ENCODE measurements at places on chromosomes 13 and 19.

DNA sequence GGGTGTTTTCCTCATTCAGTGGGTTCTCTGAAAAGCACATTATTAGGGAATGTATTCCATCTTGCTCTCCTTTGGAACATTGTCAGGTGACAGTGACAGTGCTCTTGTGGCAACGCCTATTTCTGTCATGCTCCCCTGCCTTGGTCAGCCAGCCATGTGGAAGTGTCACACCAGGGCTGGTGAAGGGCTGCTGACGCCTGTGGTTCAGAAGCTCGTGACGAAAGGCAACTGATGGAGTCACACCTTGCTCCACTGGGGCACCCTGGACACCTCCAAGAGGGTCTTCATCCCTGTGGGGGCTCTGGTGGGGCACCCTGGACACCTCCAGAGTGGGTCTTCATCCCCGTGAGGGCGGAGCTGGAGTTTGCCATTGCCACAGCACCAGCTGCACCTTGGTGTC is 68.9 kb upstream of the GPR183 start:
- peak; percentile 42 for DNase-seq

DNA sequence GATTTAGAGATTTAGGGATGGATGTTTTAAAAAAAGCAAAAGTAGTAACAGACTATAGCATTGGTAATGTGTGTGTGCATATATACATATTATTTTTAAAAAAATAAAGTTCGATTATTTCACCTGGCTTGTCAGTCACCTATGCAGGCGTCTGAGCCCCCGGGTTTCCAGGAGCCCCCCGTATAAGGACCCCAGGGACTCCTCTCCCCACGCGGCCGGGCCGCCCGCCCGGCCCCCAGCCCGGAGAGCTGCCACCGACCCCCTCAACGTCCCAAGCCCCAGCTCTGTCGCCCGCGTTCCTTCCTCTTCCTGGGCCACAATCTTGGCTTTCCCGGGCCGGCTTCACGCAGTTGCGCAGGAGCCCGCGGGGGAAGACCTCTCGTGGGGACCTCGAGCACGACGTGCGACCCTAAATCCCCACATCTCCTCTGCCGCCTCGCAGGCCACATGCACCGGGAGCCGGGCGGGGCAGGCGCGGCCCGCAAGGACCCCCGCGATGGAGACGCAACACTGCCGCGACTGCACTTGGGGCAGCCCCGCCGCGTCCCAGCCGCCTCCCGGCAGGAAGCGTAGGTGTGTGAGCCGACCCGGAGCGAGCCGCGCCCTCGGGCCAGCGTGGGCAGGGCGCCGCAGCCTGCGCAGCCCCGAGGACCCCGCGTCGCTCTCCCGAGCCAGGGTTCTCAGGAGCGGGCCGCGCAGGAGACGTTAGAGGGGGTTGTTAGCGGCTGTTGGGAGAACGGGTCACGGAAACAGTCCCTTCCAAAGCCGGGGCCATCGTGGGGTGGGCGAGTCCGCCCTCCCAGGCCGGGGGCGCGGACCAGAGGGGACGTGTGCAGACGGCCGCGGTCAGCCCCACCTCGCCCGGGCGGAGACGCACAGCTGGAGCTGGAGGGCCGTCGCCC is 840 bp upstream of the CCNA1 start:
- DNase-seq, result peak; percentile 60

- peak; percentile 92 for DNase-seq
These were observed 4.3 kb downstream of the RUVBL2 start for GRCh38 chr19:48997972-48998371.

DNA sequence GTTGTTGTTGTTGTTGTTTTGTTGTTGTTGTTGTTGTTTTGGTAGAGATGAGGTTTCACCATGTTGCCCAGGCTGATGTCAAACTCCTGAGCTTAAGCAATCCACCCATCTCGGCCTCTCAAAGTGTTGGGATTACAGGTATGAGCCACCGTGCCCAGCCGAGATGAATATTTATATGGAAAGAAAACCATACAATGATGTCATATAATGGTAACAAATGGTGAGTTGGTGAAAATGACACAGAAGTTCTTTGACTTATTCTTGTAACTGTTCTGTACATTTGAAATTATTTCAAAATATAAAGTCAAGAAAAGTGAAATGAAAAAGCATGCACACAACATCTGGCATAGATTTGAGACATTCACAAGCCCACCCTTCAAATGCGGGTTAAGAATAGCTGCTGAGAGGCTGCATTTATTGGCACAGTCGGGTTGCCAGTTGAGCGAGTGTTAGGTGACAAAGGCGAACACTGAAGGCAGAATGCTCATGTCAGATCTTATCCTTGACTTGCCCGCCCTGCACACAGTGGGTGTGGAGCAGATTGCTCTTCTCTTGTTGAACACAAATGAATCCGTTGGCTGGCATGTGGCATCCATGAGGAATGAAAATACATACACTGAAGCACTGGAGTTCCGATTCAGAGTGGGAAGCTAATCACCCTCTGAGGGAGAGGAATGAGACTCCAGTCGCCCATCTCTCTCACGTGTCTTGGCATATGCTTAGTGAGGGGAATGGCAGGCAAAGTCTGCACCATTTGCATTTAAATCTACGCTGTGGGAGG is 15.8 kb upstream of the UBE2S start:
- DNase-seq, result no peak

DNA sequence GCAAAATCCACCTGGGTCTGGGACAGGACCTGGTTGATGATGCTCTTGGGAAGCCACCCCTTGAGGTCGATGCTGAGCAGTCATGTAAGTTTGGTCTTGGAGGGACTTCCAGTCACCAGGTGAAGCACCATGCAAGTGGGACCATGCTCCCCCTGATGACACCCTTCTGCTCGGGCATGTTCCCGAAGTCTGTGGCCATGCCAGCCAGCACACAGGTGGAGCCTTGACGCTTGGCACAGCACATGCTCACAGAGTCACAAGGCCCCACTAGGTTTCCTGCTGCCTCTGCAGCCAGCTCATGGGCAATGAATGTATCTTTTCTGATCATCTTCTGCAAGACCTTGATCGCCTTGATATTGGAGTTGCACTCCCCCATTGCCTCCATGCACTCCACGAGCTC is 1920.2 kb downstream of the PCDH9 start:
- no peak for DNase-seq

GRCh38 chr19:32105527-32106310 is 239.7 kb upstream of the ZNF507 start:
- no peak for DNase-seq

DNA sequence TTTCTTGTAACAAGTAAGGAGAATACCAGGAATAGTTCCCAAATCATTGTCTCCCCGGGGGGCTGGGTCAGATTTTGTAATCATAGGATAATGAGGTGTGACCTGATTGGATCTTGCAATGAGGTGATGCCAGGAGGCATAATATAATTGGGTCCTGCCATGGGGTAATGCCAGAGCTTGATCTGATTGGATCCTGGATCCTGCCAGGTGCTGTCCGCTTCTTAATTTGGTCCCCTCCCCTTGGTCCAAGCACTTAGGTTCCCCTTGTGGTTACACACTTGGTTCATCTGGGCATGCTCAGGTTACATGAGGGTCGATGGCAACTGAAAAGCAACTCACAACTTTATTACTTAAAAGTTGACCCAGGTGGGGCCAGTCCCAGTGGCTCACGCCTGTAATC is 20.1 kb downstream of the RASL11A start:
- no peak for DNase-seq

DNA sequence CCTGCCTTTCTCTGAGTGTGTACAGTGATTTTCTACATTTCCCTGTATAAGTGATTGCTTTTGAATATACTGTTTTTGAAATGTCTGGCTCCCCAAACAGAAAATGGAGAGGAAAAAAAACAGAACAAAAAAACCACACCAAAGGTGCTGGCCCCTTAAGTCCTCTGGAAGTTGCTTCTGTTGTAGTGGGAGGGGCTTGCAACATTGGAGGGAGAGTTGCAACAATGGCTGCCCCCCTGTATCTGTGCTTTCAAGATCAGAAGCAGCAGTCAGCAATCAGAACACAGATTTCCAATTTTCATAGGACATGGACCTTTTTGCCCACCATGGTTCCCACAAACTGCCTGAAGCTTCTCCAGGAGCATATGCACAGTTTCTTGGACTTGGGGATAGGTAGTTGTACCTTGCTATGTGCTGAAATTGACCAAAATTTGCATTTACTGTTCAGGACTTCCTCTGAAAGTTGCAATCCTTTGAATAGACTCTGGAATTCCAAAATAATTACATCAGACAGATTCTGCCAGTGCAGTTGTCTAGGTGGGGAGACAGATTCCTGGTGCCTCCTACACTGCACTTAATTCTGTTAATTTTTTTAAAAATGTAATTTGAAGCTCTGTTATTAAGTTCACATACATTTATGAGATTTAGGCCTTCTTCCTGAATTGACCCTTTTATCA is 13.8 kb downstream of the BIVM start:
- no peak for DNase-seq

- DNase-seq, result no peak
These were observed 28.6 kb downstream of the PAK4 start for GRCh38 chr19:39154100-39154628.

DNA sequence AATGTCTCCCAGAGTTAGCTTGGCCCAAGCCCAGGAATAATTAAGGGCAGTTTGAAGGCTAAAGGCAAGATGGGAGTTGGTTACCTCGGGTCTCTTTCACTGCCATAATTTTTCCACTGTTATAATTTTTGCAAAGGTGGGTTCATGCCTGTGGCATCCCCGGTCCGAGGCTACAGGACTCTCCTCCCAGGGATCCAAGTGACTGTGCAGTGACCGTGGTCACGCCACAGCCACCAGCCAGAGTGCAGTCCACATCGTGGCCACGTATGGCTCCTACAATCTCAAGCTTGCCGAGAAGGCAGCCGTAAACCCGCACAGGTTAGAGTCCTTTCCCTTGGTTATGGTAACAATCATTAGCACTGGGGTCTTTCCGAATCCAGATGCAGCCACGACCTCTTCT is 36.8 kb downstream of the C13orf46 start:
- no peak for DNase-seq

DNA sequence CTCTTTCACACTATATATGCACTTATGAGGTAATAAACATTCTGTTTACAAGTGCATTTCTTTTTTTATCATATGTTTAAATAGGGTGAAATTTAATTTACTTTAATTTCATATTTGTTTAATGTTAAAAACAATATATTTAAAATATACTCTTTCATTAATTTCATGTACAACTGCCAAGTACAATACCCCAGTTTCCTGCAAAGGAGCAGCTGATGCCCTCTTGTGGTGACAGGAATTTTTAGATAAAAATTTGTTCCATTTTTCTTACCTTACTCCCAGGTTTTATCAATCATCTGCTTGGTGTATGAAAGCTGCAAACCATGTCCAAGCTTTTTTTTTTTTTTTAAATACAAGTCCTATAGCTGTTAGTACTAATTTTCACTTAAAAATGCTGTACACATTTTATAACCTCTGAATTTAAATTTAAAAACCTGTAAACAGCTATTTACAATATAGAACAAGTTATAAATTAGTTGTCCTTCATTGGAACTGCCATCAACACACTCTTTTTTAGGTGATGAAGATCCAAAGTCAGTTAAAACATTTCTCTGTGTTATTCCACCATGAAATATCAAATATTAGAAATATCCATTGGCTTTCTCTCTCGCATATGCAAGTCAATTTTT is 4.9 kb downstream of the PCDH20 start:
- no peak for DNase-seq

- no peak for DNase-seq
These were observed 1716.1 kb downstream of the OLFM4 start for GRCh38 chr13:54744747-54745146.

DNA sequence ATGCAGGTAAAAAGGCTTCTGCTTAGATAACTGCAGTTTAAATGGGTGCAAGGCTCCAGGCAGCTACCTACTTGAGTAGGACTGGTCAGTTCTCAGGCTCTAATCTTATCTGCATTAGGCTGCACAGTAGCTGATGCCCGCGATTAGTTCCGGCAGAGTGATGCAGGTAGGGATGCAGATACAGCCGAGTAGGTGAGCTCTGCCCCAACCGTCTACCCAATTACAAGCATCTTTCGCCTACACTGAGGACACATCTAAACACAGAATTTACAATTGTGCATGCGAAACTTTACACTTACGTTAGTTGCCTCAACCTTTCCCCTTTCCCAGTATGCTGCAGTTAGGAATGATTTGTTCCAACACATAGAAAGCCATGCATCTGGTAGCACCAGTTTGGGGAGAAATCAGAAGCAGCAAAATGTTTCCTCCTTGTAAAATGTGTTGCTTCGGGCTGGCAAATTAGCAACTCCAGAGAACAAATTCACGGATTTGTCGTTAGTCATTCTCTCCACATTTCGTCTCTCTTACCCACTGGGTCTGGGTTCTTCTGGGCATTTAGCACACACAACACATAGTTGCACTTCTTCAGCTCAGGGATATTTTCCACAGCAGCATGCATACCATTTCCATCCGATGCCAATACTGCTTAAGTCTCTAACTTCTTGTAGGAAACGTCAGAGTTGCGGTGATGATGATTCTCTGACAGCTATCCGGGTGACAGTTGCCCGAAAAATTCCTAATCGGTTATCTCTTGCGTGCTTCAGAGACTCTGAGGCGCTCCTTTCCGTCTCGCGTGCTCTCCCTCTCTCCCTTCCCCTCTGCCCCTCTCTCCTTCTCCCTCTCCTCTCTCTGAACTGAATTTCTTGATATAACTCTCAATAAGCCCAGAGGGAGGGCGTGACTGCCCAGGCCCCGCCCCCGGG is at the start of gene PCDH9:
TSS of gene PCDH9 (minus strand) at position 856 of the 923 bp plus-strand sequence. CDS start 1,896 bp downstream, outside the sequence.
- DNase-seq, result peak; percentile 53

DNA sequence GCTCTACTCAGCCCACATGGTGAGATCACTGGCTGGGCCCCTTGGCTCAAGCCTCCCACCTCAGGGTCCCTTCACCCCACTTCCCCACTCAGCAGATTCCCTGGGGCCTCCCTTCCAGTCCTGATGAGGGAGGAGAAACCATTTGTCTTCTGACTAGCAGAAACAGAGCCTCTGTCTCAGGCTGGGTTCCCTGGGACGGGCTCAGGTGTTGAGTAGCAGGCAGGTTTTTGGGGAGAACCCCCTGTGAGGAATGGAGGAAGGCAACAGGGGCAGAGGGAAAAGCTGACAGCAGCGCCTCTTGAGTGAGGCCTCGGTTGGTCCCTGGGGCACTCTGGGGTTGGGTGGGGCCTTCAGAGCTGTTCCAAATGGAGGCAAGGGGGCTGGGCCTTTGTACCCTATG is 452.2 kb downstream of the TSHZ3 start:
- DNase-seq, result no peak

GRCh38 chr13:41463838-41464602 is 6.7 kb downstream of the RGCC start:
- DNase-seq, result no peak

GRCh38 chr13:74325106-74325505 is 190.9 kb upstream of the KLF12 start:
- no peak for DNase-seq

GRCh38 chr13:68369739-68370138 is 1139.6 kb upstream of the PCDH9 start:
- no peak for DNase-seq

DNA sequence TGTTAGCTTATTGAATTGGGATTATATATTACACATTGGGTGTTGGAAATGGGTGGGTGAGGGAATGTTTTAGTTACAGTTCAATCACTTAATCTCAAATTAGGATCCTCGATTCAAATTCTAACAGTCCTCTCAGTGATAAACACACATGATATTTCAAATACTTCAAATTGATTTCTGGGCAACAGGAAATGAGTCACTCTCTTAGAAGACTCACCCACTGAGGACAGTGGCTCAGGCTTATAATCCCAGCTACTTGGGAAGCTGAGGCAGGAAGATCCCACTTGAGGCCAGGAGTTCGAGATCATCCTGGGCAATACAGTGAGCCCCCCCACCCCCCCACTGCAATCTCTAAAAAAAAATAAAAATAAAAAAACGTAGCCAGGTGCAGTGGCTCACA is 435.3 kb downstream of the KLF12 start:
- no peak for DNase-seq

Measured in islet precursor cell (in vitro differentiated cells).